Left colon (tissue), 2 donors: ENCODE measurements at places on chromosomes 13 and 19.

DNA sequence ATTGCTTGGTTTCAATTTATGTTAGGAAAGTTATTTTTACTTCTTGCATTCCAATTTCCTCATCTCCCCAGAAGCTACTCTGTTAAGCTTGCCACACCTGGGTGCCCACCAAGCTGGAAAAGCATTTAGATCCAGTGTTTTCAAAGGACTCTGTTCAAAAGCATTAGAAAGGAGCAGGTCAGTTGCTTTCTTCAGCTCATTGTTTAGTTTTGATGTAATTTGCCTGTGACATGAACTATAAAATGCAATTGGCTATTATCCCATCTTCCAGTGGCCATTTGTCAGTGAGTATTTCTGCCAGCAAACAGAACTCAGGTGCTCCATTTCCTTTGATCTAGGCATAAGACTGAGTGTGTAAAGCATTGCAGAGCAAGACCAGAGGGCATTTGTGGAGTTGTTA, 46.7 kb upstream of the RNF113B start:
- DNase-seq, result no peak

DNA sequence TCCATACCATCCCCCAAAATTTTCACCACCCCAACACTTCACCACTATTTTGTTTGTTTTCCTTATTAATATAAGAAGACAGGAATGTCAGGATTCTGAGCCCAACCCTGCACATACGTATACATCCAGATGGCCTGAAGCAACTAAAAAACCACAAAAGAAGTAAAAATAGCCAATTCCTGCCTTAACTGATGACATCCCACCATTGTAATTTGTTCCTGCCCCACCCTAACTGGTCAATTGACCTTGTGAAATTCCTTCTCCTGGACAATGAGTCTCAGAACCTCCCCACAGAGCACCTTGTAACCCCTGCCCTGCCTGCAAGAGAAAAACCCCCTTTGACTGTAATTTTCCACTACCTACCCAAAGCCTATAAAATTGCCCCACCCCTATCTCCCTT, 132.5 kb downstream of the ZNF675 start:
- no peak for DNase-seq

- no peak for DNase-seq
Measured at GRCh38 chr19:40954573-40954972, 36.5 kb upstream of the CYP2B6 start.

GRCh38 chr19:12478234-12478941, 6.2 kb downstream of the ZNF709 start:
- peak; percentile 37 for DNase-seq

DNA sequence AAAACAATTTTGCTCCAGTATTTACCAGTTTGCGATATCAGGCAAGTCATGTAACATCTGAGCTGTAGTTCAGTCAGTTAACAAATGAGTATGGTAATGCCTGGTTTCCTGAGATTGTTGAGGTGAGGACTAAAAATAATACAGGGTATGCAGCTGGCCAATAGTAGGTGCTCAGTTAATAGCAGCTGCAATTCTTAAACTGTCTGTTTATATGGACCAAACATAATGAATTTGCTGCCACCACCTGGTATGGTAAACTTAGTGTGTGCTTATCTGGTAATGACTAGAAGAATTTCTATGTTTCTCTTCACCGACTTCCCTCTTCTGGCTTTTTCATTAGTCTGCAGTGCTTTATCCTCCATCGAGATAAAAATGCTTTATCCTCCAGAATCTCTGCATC, 9.1 kb downstream of the ZMYM2 start:
- no peak for DNase-seq

- no peak for DNase-seq
Measured at GRCh38 chr19:8639821-8640401, 9.5 kb downstream of the NFILZ start.

DNA sequence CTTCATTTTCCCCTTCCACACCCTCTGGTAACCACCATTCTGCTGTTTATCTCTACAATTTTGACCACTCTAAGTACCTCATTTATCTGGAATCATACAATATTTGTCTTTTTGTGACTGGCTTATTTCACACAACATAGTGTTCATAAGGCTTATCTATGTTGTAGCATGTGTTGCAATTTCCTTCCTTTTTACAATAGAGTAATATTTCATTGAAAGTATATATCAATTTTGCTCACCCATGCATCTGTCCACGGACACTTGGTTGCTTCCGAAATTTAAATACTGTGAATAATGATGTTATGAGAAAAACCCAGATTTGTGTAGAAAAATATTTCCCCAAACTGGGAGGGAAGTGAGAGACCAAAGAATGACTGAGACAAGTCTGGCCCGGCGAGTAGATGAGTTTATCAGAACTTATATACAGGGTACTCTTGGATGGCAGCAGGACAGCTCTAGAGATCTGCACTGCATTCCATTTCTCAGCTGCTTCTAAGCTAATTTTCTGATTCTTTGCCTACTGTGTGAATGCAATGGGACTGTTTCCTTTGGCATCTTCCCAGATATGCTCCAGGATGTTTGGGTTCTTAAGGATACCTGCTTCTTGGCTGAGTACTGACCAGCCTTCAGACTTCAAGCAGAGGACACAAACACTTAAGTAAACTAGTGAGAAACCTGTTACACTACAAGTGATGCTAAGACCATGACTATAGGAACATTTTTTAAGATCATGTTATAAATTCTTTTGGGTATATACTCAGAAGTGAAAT, 834.0 kb upstream of the PCDH9 start:
- no peak for DNase-seq

- DNase-seq, result no peak
Measured at GRCh38 chr13:71712988-71713653, 153.9 kb downstream of the DACH1 start.

GRCh38 chr13:39417643-39418042, 185.3 kb downstream of the LHFPL6 start:
- DNase-seq, result no peak

DNA sequence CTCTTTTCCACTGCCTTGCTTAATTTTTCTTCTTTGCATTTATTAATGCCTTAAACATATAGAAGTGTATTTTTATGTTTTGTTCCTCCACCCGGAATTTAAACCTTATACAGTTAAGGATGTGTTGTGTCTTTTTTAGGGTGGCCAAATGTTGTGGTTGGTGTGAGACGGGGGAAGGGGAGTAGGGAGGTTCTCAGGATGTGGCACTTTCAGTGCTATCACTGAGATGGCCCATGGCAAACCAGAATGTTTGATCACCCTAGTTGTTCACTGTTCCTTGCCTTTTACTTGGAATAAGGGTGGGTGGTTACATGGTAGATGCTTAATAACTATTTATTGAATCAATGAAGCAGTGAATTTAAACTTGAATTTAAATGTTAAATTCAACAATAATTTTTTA, 216.0 kb upstream of the SLITRK1 start:
- no peak for DNase-seq

- no peak for DNase-seq
Measured at GRCh38 chr19:32104850-32105235, 240.6 kb upstream of the ZNF507 start.

DNA sequence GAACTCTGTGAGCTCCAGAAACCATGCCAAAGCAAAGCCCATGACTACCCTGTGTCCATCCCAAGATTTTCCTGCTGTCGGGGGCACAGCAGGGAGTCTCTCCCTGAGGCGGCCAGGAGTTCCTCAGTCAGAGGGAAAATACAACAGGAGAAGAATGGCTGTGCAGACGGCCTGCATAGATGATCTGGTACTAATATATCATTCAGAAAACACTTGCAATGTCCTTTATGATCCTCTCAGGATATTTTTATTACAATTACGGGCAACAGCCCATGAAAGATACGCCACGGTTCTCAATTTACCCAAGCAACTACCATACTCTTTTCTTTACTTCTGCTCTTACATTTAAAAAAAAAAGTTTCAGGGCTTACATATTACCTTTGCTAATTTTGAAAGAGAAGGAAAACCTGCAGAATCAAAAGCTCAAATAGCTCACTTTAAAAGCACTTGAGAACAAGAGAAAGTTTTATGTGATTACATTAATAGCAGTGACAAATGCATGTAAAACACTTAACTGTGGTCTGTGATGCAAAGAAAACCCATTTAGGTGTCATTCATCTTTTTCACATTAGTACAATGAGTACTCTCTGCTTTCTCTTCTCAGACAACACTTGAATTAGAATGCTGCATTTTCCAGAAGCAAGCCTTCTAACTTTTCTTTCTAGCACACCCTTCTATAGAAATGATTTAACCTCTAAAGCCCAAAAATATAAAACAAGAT, 460.8 kb downstream of the KLF5 start:
- no peak for DNase-seq

GRCh38 chr13:33262062-33262487, 23.5 kb downstream of the STARD13 start:
- no peak for DNase-seq

DNA sequence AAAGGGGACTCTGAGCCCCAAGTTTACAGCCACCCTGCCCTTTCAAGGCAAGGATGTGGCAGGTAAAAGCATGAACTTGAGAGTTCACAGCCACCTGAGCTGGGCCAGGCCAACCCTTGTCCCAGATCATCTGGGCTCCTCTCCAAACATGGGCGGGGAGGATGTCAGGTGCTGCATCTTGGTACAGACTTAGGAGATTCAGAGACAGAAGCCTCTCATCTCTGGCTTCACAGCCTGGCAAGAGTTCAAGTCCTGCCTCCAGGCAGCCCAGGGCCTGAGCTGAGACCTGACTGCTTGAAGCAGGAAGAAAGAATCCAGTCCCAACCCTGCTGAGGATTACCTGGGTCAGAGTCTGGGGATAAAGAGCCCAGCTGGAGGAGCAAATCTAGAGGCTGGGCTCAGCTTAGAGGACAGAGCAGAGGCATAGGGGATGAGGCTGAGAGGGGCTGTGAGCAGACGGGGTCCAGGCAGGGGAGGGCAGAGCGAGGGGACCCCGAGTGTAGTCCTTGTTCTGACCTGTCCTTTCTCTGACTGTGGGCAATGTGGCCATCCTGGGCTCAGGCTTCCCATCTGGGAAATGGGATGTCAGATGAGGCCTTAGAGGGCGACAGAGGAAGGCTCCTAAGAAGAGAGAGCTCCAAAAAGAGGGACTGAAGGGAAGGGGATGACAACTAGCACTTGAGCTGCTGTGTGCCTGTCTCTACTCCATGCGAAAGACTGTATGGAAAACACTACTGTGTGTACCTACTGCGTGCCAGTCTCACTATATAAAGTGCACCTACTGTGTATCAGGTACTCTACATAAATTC, 6.6 kb upstream of the OR10H5 start:
- no peak for DNase-seq

DNA sequence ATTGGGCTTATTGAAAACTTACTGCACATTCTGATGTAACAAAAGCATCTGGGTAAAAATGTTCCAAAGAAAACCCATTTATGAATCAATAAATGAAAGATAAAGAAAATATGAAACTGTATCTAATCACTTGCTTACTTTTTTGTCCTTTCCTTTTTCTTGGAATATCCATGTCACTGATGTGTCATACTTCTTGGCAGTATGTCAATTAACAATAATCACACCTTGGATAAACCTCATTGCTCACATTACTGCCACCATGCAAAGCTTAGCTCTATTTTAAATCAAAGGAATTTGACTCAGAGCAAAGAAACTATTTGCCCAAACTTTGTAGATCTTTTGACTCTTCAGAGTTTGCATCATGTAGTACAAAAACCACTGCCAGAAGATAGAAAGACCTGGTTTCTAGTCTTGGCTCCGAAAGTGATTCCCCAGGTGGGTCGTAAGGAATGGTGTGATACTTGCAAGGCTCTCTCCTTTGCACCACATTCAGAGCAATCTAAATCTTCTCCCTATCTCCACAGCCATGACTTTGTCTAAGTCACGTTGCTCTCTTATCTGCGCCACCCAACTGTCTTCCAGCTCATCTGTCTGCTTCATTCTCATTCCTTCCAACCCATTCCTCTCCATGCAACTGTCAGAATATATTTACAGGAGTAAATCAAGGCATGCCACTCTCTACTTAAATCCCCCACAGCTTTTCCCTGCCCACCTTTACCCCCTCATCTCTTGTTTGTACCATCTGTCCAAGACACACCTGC, 311.9 kb downstream of the COG6 start:
- no peak for DNase-seq

DNA sequence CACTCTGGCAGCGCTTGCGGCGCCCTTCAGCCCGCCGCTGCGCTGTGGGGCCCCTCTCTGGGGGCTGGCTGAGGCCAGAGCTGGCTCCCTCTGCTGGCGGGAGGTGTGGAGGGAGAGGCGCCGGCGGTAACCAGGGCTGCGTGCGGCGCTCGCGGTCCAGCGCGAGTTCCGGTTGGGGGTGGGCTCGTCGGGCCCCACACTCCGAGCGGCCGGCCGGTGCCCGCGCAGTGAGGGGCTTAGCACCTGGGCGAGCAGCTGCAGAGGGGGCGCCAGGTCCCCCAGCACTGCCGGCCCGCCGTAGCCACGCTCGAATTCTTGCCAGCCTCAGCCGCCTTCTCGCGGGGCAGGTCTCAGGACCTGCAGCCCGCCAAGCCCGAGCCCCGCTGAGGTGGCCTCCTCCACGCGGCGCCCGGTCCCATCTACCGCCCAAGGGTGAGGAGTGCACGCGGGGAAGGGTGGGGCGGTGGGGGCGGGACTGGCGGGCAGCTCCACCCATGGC, 879.0 kb upstream of the SLITRK5 start:
- no peak for DNase-seq

DNA sequence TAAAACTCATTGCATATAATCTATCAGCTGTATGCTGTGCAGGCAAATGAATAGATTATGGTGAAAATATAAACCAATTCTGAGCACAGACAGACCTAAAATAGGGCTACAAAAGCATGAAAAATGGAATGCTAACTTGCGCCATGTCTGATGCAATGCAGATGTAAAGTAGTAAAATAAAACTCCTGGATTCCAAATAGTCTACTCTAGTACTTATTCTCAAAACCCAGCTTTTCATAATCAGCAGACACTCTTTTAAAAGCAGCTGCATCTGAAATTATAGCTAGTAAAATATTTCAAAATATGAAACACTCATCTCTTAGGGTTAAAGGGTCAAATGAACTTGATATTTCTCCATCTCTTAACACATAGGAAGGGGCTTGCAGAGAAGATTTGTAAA, 4.7 kb upstream of the POMP start:
- no peak for DNase-seq

DNA sequence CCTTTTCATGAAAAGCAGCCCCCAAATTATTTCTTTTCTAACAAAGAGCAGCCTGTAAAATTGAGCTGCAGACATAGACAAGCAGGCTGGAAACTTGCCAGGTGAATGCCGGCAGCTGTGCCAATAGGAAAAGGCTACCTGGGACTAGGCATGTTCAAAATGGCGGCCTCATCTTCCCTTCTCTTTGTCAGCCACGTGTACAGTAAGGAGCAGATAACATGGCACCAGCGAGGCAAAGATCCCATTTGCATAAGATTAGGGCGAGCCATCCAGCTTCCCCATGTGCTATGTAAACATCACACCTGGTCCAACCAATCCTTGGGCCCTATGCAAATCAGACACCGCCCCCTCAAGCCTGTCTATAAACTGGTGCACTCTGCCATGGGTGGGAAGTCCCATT, 31.2 kb upstream of the CACNA1A start:
- DNase-seq, result no peak

DNA sequence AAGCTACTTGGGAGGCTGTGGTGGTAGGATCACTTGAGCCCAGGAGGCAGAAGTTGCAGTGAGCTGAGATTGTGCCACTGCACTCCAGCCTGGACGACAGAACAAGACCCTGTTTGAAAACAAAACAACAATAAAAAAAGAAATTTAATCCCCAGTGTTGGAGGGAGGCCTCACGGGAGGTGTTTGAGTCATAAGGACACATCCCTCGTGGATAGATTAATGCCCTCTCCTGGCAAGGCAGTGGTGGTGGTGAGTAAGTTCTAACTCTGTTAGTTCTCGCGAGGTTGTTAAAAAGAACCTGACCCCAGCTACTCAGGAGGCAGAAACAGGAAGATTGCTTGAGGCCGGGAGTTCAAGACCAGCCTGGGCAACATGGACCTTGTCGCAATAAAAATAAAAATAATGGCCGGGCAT, 27.6 kb upstream of the SIN3B start:
- no peak for DNase-seq

GRCh38 chr13:33846303-33847062, 28.5 kb downstream of the RFC3 start:
- no peak for DNase-seq
